ENCODE measurements at places on chromosomes 7 and 10.

DNA sequence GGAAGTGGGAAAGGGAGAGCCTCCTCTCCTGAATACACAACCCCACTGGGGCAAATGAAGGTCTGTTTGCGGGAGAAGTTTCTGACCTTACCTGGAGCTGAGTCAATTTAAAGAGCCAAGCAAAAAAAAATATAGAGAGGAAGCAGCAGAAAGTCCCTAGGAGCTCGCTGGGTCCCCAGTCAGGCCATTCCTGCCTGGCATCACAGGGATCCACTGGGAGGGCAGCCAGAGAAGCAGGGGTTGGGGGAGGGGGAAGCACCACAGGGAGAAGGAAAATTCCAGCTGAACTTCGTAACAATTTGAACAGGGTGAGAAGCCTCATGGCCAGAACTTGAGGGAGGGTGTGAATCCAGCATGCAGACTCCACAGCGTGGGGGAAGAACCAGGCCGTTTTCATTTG is 298.7 kb downstream of the LRRTM3 start:
- no peak for DNase-seq

GRCh38 chr7:7851381-7851780 is 117.2 kb upstream of the GLCCI1 start:
- no peak for DNase-seq

DNA sequence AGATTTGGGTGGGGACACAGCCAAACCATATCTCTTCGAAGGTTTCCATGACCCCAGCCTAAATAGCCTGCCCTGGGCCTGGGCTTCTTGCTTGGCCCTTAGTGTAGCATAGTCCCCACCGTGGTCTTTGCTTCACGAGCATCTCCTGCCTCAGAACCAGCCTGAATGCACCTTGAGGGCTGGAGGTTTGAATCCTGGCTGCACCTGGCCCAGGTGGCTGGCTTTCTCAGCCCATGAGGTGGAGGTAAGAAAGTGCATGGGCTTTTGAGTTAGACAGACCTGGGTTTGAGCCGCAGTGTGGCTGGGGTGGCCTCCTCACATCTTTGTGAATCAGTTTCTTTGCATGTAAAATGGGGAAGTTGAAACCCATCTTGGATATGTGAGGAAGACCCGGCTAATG is 24.2 kb upstream of the PCBD1 start:
- DNase-seq: no peak

- DNase-seq: no peak
Measured at GRCh38 chr10:88293651-88294230, 289.4 kb downstream of the RNLS start.

DNA sequence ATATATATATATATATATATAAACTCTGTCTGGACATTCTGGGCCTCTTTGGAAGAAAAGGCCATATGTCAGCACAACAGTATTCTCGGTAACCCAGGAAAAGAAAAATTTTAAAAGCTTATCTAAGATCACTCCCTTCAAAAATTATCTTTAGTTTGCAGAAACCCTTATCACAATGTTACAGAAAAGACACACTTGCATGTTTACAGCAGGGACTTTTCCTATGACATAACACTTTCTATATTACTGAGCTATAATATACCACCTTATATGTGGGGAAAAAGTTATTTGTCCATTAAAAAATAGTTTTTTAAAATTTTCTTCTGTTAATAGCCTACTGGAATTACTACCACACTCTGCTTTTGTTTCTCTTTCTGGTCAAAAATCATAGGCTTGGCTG is 25.4 kb downstream of the ANKRD61 start:
- DNase-seq: no peak

All from effector CD8-positive, alpha-beta T cell (primary cell).